HEK293T (cell line): ENCODE measurements at places on chromosomes 4 and X.

DNA sequence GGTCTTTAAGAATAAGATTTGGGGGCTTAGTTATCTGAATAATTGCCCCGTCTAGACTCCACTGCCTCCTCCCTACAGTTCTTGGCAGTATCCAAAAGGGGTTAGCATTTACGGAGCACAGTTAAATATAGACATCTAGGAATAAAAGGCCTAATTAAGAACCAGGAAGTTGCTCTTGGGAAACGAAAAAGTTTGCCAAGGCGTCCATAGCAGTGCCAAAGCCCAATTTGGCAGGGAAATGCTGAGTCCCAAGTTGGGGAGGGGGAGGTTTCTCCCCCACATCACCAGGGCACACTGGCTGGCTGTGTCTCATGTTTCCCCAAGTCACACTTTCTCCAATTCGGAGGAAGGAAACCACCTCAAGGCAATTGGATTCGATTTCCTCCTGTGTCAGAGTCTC is 338.7 kb downstream of the FBXW7 start:
- DNase-seq, result no peak

- DNase-seq, result no peak
Measured at GRCh38 chr4:177393236-177393635, 49.0 kb downstream of the AGA start.

DNA sequence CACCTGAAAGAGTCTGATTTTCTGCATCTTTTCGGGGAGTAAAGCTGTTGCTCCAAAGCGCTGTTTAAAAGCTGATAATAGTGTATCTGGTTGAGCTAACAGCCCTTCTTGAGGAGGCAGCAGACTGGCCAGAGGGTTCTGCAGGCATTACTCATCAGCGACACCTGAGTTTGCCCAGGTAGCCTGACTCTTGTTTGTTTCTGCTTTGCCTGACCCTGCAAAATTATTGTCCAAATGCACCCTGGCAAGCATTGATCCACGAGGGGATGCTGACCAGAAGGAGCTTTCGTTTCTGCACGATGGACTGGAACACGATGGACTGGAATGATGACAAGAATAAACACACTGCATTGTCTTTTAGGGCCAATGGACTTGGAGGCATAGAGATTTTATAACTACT is 6.2 kb downstream of the CD99 start:
- DNase-seq, result no peak

DNA sequence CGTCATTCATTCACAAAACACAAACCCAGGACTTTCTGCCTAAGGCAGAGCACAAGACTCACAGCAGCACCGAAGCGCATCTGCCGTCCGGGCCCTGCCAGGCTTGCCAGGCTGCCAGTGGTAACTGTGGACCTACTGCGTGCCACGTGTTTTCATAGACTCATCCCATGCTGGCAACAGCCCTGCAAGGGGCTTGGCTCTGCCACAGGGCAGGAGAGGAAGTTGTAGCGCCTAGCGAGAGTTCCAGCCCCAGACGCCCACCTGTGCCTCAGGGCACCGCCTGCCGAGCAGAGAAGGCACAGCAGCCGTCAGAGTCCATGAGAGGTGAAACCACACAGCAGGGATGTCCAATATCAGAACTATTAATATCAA is 18.9 kb upstream of the MRFAP1 start:
- DNase-seq, result no peak

GRCh38 chr4:129145222-129145730 is 49.3 kb downstream of the C4orf33 start:
- no peak for DNase-seq

DNA sequence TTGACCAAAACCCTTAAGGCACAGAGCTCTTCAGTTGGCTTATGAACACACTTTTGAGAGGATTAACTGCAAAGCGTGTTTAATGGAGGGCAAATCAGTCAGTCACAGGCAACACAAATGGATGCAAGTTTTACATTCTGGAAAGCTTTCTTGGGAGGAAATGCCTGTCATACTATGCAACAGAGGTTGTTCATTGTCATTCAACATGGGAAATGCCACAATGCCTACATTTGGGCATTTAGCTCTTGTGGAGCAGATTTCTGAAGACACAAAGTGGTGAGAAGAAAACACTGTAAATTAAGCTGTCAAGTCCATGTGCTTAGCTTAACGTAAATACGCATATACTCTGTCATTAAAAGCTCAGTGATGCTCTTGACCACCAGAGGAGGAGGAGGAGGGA is 41.1 kb downstream of the CBLL2 start:
- DNase-seq, result no peak

DNA sequence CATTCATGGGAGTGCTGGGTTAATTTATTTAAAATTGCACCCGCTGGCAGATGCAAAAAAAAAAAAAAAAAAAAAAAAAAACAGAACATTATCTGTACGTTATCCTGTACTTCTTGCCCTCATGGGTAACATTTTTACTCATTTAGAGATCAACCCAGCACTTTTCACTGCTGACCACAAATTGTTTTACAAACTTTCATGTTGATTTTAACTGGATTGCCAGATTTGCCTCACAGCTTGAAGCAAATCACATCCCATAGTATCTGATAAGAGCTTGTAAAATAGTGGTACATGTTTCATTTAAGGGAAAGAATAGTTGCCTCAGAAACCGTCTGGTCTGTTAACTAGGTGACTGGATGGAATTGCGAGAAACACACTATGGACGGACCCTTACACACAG is 640.8 kb downstream of the TRIML1 start:
- no peak for DNase-seq

GRCh38 chr4:179165000-179165738 is 1722.9 kb upstream of the AGA start:
- no peak for DNase-seq

GRCh38 chrX:100654261-100654660 is 10.3 kb downstream of the SRPX2 start:
- DNase-seq, result peak; percentile 46

DNA sequence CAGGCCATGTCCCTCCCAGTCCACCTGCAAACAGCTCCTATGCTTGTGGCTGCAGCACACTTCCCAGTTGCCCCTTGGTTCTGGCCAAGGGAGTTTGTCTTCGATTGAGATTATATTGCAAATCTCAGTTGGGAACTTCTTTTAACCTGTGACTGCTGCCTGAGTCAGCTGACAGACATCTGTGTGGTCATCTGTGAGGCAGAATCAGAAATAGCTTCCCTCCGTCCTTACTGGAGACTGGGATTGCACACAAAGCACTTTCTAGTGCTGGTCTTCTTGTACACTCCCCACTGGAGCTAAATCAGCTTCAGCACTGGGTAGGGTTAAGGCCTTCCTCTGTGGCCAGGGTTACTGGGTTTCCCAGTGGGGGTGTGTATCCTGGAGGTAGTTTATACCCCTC is 34.3 kb downstream of the ZNF330 start:
- no peak for DNase-seq

- DNase-seq, result no peak
Measured at GRCh38 chr4:58453956-58454355, 1343.8 kb upstream of the IGFBP7 start.

DNA sequence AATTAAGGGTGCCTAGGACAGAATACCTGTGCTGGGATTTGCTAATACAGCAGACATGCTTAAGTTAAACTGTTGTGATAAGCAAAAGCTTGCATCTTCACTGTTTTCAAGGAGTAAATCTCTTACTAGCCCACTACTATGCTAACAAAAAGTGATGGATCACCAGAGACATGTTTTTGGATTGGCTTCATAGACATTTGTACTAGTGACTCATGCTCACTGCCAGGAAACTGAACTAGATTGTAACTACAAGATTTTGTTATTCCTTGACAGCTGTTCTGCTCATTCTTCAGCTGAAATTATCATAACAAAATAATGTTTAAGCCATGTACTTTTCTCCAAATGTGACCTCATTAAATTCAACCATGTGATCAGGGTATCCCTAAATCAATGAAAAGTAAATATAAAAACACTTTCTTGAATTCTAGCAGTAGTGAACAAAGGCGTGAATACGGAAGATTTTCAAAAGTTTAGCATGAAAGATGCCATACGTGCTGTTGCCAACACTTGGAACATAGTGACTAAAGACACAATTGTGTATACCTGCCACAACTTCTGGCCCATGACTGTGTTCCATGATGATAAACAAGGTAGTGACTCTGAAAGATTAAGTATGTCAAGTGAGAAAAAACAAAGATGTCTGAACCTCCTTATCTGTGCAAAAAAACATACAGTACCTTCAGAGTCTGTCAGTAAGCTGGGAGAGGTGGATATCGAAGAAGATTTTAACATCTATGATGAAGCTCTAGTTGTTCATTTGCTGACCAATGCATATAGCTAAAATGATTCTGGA is 154.0 kb downstream of the BTC start:
- no peak for DNase-seq

GRCh38 chr4:3297066-3297859 is 4.4 kb downstream of the RGS12 start:
- no peak for DNase-seq

DNA sequence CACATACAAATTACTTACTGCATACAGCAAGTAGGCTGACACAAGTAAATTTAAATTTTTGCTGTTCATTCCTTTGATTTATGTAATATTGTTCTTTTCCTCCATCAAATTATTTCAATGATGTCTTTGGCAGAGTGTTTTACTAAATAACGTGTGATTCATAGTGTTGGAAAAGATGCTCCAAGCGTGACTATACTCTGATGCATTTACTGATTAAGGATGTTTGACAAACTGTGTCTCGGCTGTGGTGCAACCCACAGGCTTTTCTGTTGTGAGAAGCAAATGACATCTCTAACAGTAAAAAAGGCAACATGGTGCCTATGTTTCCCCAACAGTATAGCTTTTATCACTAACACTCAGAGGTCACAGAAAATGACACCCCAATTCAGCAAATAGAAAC is 540.9 kb downstream of the PPP4R3C start:
- no peak for DNase-seq

GRCh38 chr4:158316264-158316663 is 106.0 kb downstream of the TMEM144 start:
- no peak for DNase-seq

GRCh38 chr4:60953826-60954225 is 246.3 kb upstream of the ADGRL3 start:
- no peak for DNase-seq

GRCh38 chrX:129781134-129781672 is 1.5 kb downstream of the SASH3 start:
- DNase-seq, result no peak

GRCh38 chr4:187711586-187711985 is 284.0 kb upstream of the ZFP42 start:
- DNase-seq, result no peak

DNA sequence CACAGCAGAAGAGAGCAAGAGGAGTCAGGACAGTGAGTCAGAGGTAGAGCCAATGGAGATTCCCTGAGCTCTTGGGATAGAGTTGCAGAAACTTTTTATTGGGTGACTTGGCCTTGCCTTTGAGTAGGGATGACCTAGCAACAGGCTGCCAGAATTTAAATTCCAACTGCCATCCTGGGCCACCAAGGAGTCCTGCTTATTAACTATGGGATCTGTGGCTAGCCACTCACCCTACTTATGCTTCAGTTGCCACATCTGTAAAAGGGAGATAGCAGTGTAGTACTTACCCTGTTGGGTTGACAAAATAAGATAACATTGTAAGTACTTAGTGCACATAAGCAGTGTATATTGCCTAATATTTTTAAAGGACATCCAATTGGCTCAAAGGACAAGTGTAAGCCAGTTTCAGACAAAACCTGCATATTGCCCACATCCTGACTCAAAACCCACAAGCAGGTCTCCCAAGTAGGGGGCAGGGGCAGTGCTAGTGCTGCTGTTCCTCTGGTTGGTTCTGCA is 43.5 kb upstream of the TMEM164 start:
- DNase-seq, result no peak

GRCh38 chrX:109936598-109936997 is 66.3 kb upstream of the TMEM164 start:
- no peak for DNase-seq

DNA sequence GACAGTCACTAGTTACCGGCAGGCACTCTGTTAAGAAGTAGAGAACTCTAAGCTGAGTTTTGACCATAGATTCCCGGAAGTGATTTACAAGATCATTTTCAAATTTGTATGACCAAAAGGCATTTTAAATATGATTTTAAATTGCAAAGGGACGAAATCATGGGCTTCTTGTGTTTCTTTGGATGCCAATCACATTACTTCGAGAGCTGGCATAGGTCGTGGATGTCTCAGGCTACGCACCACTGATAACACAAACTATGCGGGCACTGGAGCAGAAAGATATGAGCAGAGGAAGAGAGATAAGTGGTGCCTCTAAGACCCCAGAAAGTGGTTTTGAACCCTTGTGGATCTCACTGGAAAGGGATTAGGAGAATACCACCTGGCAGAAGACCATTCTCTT is 294.2 kb upstream of the FTHL17 start:
- no peak for DNase-seq

GRCh38 chr4:111435986-111436744 is 709.1 kb upstream of the FAM241A start:
- no peak for DNase-seq

- no peak for DNase-seq
Measured at GRCh38 chrX:123859409-123859845, 426 bp upstream of the XIAP start.

- DNase-seq, result peak; percentile 72
Measured at GRCh38 chrX:129115104-129115503, 408.2 kb downstream of the SMARCA1 start.

GRCh38 chrX:40476958-40477357 is 103.8 kb upstream of the ATP6AP2 start:
- no peak for DNase-seq

DNA sequence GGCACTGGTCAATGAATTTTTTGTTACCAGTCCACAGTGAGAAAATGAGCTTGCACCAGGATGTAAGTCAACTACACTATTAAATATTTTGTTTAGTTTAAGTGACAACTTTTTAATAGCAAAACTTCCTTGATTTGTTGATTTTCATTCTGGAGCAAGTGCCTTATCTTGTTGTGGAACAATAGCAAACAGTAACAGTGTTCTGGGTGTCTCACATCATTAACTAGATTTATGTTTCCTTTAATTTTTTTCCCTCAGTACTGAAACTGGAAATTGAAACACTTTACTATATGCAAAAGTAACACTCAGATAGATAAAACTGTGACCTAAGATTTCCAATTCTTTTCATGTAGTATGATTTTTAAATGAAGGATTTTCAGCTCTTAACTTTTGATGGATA is 80.1 kb downstream of the GALNT7 start:
- no peak for DNase-seq

DNA sequence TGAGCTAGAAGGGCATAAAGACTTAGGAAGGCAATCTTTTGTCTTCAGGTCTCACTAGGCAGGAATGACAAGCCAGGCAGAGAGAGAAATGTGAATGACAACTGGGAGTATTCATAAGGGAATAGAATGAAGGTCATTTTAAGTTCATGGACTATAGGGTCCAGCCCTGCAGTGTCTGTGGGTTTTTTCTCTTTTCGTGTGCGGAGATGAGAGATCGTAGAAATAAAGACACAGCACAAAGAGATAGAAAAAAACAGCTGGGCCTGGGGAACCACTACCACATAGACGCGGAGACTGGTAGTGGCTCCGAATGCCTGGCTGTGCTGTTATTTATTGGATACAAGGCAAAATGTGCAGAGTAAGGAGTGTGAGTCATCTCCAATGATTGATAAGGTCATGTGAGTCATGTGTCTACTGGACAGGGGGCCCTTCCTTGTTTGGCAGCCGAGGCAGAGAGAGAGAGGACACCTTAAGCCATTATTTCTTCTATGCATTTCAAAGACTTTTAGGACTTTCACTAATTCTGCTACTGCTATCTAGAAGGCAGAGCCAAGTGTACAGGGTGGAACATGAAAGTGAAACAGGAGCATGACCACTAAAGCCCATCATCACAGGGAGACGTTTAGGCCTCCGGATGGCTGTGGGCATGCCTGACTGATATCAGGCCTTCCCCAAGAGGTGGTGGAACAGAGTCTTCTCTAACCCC is 921.8 kb upstream of the PCDH10 start:
- no peak for DNase-seq

GRCh38 chr4:7186031-7186430 is 6.3 kb upstream of the SORCS2 start:
- no peak for DNase-seq
